ENCODE measurements at places on chromosomes 5 and 9.

GRCh38 chr9:77472646-77473045, 175.5 kb downstream of the GNA14 start:
- no peak for DNase-seq

- DNase-seq = no peak
Measured at GRCh38 chr5:71700803-71701202, 18.3 kb upstream of the CARTPT start.

DNA sequence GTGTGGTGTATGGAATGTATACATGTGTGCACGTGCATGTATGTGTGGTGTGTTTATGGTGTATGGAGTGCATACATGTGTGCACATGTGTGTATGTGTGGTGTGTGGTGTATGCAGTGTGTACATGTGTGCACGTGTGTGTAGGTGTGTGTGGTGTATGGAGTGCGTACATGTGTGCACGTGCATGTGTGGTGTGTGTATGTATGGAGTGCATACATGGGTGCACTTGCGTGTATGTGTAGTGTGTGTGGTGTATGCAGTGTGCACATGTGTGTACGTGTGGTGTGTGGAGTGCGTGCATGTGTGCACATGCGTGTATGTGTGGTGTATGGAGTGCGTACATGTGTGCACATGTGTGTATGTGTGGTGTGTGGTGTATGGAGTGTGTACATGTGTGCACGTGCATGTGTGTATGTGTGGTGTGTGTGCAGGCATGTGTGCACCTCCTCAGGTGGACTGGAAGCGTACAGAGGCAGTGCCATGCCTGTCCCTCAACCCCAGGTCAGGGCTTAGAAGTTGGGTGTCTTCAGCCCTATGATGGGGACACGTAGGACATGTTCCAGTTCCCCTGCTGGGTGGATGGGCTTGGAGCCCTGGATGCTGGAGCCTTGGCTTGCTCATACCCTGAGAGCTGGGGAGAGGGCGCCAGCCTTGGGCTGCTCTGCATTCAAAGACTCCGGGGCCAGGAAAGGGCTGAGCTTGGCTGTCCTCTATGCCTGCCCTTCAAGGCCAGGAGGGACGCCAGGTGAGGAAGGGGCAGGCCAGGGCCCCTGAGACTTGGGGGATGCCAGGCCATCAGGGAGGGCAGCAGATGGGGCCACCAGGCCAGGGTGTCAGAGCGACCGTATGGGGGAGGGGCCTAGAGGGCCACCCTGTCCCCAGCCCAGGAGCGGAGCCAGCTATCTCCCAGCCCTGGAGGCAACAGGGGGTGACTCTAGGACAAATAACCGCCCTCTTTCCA, 12.2 kb downstream of the MYMK start:
- no peak for DNase-seq

DNA sequence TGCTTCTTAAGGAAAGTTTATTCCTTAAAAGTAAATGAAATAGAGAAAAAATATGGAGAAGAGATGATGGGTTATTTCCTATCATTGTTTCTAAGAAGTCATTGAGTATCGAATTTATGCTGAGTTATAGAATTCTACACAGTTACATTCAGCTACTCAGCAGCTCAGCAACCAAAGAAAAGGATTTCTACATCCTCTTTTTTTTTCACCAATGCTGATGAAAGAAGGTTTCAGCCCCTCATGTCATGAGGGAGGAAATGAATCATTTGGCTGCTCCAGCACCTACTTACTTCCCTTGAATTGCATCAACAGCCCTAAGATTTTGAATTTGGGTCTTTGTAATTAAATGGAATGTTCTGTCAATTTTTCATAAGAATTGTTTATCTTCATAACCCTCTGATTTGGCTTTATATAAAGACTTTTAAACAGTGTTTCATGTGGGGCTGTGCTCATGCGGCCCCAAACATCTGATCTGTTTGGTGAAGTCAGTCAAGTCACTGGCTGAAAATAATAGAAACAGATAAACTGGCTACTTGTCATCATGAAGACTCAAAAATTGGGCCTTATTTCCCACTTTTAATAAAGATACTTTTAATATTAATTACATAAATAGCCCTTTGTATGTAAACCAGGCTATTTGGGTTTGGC, 18.5 kb upstream of the SNX2 start:
- peak; percentile 2 for DNase-seq

- peak; percentile 51 for DNase-seq
Measured at GRCh38 chr5:167716126-167716775, 575.2 kb upstream of the WWC1 start.

- peak; percentile 60 for DNase-seq
Measured at GRCh38 chr5:73482383-73483136, 15.7 kb upstream of the BTF3 start.

DNA sequence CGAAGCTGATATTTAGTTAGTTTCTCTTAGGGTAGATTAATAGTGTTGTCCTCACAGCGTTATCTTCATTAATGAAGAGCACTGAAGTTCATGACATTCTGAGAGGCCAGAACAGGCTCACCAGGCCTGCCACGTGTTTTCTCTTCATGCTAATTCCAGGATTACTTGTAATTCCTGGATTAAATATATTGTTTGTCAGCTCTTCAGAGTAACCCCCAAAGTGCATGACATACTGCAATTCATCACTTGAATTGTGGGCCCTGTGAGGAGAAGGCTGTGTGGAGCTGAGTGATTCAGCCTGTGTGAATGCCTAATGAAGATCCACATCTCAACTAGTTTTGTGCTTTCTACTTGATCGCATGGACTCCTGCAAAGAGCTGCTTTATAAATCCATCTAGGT, 401.0 kb upstream of the ADAMTSL1 start:
- no peak for DNase-seq

GRCh38 chr9:18705796-18706392, 231.9 kb downstream of the ADAMTSL1 start:
- DNase-seq = no peak

DNA sequence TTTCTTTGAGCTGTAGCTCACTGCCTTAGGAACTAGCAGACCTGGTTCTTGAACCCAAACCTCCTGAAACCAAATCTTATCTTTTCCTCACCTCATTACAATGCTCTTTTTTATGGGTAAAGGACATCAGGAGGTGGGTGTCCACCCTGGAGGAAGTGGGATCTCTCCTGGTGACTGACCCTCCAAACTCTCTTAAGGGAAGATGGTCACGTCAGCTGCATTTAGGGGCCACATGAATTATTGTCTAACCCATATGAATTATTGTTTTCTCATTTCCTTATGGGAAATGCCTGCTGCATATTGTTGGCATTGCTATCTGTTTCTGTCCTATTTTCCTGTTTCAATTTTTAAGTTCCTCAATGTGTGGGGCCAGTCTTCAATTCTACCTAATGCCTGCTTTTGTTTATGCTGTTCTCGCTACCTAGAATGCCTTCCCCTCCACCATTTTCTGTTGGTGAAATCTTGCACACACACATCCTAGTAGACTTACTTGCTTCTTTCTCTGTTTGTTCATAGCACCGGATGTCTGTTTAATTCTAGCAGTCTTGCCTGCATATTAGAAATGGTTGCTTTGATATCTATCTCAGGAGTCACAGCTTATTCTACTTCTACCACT, 22.0 kb upstream of the SPINK1 start:
- no peak for DNase-seq
